ENCODE measurements at places on chromosomes 11 and 22.

DNA sequence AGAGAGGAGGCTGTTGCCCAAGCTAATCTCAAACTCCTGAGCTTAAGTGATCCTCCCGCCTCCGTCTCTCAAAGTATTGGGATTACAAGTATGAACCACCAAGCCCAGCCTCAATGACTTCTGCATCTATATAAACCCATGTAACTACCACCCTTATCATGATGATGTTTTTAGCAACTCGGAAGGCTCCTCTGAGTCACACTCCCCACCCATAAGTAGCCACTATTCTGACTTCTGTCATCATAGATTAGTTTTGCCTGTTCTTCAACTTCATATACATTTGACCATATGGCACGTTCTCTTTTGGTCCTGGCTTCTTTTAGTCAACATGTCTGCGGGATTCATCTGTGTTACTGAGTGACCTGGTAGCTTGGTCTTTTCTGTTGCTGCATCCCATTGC is 6.4 kb upstream of the FOSL1 start:
- DNase-seq: no peak

DNA sequence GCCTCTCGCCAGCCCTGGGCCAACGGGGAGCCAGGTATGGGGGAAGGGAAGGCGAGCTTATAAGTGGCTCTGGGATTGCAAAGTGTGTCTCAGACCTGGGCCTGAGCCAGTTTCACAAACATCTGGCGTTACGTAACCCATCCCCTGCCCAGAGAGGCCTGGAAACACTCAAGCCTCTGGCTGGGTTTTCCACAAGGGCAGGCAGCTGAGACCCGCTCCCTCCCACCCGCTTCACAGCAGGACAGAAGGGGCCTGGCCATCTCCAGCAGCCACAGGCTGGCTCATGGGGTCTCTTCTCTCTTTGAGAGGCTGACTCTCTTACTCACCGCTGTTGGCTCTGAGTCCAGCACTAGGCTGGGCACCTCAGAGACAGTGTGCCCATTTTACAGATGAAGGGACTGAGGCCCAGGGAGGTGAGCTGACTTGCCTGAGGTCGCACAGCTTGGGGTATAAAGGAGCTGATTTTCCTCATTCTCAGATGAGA is 44.5 kb downstream of the TRIOBP start:
- peak; percentile 77 for DNase-seq

GRCh38 chr11:113249491-113249763 is 65.0 kb upstream of the TTC12 start:
- DNase-seq: no peak

DNA sequence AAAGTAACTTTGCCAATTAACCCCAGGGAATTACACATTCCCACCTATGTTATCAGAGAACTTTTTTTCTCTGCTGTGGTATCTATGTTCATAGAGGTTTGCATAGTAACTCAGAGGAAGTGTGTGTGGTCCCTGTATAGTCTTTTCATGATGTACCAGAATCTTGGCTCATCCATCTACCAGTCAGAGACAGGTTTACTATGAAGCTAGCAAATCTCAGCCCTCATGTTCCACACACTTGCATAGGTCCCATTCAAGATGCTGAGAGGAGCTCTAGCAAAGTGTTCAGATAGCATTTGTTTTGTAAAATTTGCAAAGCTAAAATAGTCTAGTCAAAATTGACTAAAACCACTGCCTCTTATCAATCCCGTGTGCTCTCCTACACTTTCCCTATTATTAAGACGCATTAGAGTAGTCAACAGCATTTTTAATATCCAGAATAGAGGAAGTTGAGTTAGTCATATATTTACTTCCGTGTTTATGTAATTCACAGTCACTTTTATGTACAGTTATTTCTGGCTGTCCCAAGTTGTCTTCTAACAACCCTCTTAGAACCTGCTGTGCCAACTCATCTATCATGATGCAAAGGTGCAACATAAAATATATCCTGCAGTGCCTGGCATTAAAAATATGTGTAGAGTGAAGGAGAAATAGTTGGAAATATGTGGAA is 184.2 kb downstream of the FAM76B start:
- DNase-seq: no peak

DNA sequence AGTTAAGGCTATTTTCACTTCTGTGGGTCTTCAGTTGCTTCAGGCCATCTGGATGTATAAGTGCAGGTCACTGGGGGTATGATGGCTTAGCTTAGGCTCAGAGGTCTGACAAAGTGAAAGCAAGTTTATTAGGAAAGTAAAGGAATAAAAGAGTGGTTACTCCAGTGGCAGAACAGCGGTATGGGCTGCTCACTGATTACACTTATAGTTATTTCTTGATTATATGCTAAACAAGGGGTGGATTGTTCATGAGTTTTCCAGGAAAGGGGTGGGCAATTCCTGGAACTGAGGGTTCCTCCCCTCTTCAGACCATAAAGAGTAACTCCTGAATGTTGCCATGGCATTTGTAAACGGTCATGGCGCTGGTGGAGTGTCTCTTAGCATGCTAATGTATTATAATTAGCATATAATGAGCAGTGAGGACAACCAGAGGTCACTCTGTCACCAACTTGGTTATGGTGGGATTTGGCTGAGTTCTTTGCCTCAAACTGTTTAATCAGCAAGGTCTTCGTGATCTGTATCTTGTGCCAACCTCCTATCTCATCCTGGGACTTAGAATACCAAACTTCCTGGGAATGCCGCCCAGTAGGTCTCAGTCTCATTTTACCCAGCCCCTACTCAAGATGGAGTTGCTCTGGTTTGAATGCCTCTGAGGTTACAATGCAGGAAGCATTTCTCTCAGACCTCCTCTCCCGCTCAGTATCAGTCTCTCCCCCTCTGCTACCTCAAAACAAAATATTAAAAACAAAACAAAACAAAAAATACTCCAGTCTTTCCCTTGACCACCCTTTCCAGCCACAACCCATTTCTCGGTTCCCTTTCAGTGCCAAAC is 106.6 kb upstream of the SLC22A12 start:
- no peak for DNase-seq

DNA sequence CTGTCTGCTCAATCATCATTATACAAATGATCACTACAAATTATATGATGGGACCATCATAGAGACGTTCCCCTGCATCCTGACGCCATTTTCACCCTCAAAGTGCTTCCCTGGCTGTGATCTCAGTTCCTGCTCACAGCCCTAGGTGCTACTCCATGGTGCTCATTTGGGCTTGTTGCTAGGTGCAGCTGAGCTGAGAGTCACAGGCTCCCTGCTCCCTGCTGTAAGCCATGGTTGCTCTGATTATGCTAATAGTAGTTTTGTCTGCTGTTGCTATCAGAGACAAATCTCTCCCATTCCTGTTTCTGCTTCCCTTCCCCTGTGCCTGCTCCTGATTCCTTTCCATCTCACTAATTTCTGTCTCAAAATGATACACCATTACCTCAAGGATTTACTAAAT is 474.3 kb downstream of the METTL15 start:
- no peak for DNase-seq

- peak; percentile 65 for DNase-seq
Measured at GRCh38 chr22:20437613-20438426, at the start of gene SCARF2. Gene SCARF2 (minus strand): TSS chr22:20437825. CDS start chr22:20437754, 71 bp downstream.
